IMR-90 (cell line): ENCODE measurements at places on chromosomes 3 and 15. TPM values are rescaled to one million over a fixed set of nuclear protein-coding genes. Genes with fewer than 3 reads are reported as not detected.
A peak's percentile ranks its signal among the peaks of the same experiment; 100 is the strongest.

The DUOX2 gene
- not detected in 2 replicates for total RNA-seq

GRCh38 chr3:174618368-174619080 lies 240.6 kb upstream of the NAALADL2 start:
- no peak for DNase-seq

DNA sequence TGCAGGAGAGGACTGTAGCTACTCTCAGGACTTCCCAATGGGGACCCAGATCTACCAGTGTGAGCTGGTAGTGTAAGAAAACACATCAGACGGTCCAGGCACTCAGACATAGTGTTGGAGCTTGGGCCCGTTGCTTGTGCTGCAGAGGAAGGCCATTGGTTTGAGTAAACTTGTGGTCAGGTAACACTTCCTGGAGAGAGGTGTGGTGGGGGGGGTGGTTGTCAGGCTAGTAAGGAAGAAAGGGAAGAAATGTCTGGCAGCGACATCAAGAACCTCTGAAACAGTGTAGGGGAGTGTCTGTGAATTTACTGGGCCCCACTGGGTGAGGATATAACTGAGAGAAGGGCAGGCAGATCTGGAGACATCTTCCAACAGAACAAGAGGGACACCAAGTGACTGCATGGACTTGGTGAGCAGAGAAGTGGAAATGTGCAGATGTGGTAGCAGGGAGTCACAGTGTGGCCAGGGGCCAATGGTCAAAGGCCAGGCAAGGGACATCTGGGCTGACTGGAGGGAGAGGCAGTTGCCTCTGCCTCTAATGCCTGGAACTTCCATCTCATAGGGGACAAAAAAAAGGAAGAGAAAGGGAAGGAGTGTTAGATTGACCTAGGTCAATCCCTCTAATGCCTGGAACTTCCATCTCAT lies 63.7 kb upstream of the MRPS22 start:
- DNase-seq = no peak

GRCh38 chr3:187765342-187765741 lies 20.1 kb upstream of the BCL6 start:
- DNase-seq = peak; percentile 88

DNA sequence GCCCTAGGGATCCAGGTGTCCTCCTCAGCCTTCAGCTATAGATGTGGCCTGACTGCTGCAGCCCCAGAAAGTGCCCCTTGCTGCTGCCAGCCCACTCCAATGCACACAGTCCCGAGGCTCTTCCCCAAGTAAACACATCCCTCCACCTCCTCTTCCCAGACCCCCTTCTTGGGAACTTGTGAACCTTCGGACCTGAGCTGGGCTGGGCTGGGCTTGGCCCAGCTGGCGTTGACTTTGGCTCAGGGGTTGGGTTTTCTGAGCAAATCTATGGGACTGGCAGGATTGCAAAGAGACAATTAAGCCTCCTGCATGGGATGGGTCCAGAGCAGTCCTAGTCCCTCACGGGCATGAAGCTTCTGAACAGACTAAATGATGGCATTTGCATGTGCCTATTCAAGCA lies 14.7 kb downstream of the VIPR1 start:
- no peak for DNase-seq

DNA sequence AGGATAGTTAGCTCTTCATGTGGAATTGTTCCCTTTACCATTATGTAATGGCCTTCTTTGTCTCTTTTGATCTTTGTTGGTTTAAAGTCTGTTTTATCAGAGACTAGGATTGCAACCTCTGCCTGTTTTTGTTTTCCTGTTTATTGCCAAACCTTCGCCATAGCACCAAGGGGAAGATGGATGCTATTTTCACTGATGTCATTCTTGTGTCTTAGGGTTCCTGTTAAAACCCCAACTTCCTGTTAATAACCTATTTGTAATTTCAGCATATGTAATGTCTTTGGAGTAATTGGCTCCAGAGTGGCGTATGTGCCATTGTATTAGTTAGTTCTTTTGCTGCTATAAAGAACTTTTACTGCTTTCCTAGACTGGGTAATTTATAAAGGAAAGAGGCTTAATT lies 10.8 kb downstream of the SAMMSON start:
- no peak for DNase-seq

DNA sequence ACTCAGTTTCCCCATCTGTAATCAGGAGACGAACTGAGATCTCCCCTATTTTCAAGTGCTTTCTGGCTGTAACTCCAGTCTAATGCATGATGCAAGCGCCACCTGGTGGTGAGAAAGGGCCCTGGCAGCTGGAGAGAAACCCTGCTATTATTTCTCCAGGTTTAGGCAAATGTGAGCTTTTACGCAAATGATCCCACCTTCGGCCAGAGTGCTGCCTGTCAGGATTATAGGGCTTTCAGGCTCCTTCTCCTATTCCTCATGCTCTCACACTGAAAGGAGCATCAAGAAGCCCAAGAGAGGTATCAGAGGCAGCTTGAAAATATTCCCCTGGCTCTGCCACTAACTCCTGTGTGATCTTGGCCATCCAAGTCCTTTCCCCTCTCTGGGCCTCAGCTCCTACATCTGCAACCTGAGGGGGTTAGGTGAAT lies 93.9 kb upstream of the RASGRF1 start:
- peak; percentile 55 for DNase-seq

DNA sequence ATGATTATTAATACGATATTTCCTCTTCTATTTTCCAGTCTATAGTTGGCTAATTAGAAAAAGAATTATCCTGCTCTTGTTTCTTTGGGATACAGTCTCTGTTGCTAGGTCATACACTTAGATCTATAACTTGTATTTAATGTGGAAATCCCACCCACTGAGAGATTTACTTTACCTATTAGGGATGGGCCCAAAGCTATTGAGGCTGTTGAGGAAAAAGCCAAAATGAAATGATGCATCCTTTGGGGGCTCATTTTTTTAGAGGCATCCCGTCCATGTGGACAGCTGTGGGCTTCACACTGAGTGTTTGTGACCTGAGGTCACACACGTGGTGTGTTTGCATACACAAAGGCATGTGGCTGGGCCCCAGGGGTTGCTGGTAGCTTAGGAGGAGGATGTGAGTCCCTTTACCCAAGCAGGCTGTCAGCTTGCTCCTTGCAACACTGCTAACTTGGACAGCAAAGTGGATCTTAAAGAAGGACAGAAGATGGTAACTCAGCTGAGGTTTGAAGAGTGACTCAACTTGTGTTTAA lies 477.4 kb downstream of the AGBL1 start:
- no peak for DNase-seq

The TMEM212 gene
- not detected in 2 replicates for total RNA-seq

The EFCAB12 gene
- under 0.01 TPM in 2 replicates for total RNA-seq

DNA sequence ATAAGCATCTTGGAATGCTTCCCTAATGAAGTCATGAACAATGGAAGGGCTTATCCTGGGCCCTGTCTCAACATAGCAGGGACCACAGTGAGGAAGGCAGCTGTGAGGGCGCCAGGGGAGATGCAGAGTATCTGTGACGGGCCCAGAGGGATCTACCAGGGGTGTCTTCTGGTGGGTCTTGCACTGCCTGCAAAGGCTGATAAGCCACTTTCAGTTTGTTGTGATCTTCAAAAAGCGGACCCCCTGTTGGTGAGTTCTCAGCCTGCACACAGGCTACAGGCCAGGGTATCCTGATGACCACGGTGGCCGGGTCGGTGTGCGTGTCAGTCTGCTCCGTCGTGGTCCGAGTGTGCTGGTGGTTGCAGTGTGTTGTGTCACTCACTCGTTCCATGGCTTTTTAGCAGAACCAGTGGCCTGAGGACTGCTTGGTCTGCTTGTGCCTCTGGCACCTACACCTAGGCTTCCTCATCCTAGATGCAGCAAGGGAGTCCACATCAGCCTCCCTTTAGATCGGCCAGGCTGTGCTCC lies 46.8 kb downstream of the CHDH start:
- peak; percentile 9 for DNase-seq
